ENCODE measurements at places on chromosomes 13 and 19.

GRCh38 chr19:1503089-1503924 lies 9.5 kb downstream of the ADAMTSL5 start:
- peak; percentile 54 for DNase-seq

DNA sequence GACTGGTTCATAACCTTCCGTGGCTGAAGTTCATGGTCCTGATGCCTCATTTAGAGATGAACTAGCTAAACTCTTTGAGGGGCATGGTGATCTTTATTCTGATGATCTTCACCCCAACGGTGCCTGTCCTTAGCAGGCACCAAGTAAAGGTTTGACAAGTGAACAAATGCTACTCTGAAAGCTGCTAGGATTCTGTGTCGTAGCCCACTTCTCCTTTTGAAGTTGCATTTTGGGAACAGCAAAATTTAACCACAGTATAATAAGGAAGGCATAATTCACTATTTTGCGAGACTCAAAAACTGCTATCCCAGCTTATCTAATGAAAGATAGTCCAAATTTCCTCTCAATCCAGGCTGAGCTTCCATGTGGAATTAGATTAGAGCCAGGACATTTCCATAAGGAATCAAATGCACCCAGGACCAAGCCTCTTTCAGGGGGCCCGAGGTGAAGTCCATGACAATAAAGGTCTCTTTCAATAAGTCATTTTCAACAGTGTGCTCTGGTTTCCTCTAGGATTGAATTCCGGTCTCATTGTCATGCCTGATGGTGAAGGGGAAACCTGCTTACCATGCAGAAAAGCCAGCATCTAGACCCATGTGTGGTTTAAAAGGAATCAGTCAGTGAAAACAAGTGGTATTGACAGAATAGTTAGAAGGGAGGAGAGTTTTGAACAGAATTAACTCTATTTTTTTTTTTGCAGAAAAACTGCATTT lies 23.1 kb downstream of the SIAH3 start:
- no peak for DNase-seq

DNA sequence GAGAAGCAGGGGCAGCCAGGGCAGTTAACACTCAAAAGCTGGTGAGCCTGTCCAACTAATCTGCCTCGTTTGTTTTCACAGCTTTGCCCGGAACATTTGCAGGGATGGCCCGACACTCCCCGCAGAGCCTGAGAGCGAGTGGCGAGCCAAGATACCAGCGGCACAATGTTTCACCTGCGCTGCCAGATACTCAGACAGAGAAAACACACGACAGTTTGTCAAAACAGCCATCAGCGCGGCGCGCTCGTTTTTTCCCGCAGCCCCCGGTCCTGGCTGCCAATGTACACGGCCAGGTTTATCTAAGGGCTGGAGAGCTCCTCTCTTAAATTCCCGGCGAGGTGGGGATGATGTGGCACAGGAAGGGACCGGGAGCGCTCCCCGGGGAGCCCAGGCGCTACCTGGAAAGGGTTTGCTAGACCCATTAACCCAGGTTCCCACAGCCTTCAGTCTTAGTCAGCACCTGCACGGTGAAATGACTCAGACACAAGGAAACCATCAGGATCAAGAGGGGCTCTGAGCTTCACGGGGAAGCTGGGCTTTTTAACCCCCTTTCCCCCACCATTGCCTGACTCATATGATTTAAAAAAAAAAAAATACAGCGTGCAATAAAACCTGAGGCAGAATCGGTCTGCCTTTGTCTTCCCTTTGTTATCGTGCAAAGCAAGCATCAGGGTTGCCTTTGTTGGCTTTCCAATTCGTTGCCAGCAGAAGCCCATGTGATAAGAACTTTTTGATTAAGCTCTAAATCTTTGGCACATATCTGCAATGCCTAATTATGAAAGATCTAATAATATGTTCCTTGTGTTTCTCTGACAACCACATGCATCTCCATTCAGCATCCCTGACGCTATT lies 186.2 kb downstream of the EFNB2 start:
- DNase-seq: no peak

DNA sequence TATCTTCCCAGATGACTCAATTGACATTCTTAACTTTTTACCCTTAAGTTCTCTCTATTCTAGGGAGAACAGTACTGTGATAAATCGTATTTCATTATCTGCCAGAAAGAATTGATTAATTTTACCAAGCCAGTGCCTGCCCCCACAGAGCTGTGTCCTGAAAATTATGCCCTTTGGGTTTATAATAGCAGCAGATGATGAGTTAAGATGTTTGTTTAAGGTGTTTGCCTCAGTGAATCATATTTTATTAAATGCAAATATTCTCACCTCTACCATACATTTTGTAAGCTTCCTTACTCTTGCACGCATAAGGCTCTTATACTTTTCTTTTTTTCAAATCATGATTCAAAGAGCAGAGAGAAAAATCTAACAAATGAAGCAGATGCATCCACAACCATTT lies 318.6 kb downstream of the DCT start:
- no peak for DNase-seq

DNA sequence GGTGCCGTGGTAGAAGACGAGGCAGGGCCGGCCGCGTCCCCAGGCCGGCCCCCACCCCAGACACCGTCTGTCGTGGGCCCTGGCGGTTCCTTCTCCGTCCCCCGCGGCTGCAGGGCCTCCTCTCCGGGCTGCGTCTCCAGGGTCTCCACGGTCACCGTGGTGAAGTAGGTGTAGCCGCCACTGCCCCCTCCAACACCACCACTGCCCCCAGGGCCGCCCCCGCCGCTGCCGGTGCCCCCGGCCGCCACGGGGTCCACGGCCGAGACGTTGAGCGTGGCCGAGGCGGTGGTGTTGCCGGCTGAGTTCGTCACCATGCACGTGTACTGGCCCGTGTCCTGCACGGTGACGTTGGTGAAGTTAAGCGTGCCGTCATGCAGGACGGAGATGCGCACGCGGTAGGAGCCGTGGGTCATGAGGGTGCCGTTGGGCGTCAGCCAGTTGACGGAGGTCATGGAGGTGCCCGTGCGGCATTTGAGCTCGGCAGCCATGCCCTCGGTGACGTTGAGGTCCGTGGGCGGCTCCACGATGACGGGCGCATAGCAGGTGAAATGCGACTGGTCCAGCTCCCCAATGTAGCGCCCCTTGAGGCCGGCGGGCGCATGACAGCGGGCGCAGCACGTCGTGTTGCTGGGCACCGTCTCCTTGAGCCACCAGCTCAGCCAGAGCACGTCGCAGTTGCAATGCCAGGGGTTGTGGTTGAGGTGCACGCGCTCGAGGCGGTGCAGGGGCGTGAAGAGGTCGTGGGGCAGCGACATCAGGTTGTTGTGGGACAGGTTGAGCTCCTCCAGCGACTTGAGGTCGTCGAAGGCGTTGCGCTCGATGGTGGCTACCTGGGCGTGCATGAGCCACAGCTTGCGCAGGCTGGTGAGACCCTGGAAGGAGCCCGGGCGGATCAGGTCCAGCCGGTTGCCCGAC lies 4.6 kb upstream of the ASPDH start:
- no peak for DNase-seq

- DNase-seq: no peak
These were observed 129.0 kb downstream of the DNAJC3 start for GRCh38 chr13:95805921-95806320.

DNA sequence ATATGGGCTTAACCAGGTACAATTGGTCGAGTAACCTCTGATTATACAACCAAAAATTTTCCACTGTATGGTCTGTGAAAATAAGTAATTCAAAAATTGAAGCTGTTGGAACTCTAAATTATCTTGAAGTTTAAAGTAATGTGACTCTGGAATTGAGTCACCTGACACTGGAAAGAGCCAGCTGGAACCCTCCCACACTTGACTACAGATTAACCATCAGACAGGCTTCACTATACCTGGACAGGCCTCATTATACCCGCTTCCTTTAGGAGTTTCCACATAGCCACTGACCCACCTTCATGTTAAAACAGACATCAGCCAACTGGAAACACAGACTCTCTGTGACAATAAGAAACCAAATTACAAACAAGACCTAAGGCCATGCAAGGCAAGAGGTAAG lies 1.3 kb downstream of the ZNF433 start:
- DNase-seq: no peak

- DNase-seq: no peak
These were observed 8.8 kb upstream of the ZNF541 start for GRCh38 chr19:47581605-47582319.

DNA sequence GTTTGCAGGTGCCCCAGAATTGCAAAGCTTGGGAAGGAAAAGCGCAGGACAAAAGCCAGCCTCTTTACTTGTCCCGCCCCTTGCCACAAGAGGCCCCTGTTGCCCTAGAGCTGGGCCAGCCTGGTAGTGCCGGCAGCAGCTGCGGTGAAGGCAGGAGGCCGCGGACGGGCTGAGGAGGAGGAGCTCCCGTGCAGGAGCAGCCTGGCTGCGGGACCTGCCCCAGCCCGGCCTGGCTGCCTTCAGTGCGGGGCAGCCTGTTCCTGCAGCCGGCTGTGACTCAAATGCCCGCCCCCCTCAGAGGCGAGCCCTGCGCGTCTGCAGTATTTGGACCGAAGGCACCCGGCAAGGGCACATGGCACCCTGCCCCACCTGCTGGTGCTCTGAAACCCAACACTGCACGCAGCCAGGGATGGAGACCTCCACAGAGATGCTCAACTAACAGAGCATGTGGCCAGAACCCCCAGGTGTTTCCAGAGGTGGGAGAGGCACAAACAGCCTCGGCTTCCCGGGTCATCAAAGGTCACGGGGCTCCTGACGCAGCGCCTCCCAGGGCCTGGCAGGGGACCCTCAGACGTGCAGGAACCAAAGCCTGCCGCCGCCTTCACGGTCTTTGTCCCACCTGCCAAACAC lies 29.7 kb downstream of the NAXD start:
- DNase-seq: peak; percentile 16

GRCh38 chr19:42052241-42052863 lies 17.7 kb downstream of the GRIK5 start:
- DNase-seq: no peak

- DNase-seq: no peak
These were observed 9.6 kb upstream of the SOX1 start for GRCh38 chr13:112057439-112057735.

DNA sequence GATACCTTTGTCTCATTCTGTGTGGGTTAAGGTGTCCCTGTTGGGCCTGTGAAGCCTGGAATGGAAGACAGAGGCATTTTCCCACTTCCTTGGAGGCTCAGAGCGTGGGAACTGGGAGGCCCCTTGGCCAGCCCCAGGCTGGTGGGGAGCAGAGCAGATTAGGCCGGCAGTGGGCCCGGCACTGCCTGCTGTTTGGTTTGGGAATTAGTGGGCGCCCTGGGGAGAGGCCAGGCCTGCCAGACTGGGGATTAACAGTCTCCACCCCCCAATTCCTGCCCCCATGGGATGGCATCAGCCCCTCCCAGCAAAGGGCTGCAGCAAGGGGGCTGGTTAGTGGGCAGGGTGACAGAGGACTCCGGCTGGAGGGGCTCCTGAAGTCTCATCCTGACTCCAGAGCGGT lies 3.1 kb upstream of the BEST2 start:
- DNase-seq: no peak

- DNase-seq: no peak
These were observed 6.6 kb downstream of the ANKRD10 start for GRCh38 chr13:110907951-110908898.

- DNase-seq: no peak
These were observed 753 bp downstream of the ZNF235 start for GRCh38 chr19:44303976-44304568.
